Stimulated activated CD4-positive, alpha-beta T cell treated with anti-CD3 and anti-CD28 coated beads, TNF-alpha, amount 100 ng/mL, for 1 hour (primary cell): ENCODE measurements at places on chromosomes 5 and 9.

GRCh38 chr5:138180183-138180782 is 1.4 kb downstream of the KIF20A start:
- DNase-seq: no peak

DNA sequence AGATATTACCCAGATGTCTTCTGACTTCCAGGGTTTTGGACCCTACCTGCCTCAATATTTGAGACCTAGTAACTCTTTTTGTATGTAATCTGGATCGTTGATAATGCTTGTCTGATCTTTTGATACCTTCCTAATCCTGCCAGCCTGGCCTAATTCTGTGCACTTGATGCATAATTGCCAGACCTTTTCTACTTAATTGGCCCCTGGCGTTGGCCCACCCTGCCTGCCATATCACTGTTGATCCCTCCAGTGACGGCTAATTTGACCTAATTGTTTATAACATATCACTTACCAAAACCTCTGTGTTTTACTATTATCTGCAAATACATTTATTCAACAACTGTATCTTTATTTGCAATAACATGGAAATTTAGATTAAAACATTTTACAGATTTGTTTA is 49.0 kb downstream of the SLC44A1 start:
- no peak for DNase-seq

GRCh38 chr9:91074866-91075265 is 273.2 kb downstream of the SYK start:
- DNase-seq: no peak

- no peak for DNase-seq
These were observed 52.4 kb downstream of the NSD1 start for GRCh38 chr5:177185993-177186392.

DNA sequence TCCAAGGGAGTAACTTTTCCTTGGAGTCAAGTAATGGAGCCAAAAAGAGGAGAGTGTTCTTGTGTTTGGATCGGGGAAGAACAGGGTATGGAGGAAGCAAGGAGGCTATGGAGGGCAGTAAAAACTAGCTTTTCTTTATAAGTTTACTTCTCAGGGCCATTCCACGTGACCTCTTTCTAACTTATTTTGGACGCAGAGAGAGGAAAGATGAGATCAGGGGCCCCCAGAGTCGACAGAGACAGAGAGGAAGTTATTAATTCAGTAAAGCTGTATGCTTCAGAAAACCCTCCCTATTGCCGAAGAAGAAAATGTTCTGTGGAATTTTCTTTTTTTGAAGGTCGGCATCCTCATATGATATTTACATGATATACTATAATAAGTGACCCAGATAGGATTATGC is 233.8 kb upstream of the MPDZ start:
- DNase-seq: no peak

GRCh38 chr9:28378231-28378630 is 805.0 kb upstream of the C9orf72 start:
- DNase-seq: no peak

DNA sequence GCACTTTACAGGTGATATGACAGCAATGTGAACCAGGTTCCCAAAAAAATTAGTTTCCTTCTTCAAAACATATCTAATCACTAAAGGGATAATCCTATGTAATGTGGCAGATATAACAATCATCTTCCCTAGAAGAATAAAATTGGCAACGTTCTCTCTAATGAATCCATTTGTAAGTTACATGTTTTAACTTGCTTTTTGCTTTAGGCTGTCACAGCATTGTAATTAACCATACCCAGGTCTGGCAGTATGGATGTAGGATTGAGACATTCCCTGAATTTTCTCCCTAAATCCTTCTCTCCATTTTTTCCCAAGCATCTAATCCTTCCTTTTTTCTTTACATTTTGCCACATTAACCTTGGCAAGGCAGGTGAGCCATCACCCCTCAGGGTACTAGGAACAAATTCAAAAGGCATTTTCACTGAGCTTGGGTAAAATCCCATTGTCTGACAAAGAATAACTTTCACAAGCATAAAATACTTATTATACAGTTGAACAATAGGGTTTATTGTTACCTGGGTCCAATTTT is 548.3 kb downstream of the SEMA5A start:
- DNase-seq: no peak

DNA sequence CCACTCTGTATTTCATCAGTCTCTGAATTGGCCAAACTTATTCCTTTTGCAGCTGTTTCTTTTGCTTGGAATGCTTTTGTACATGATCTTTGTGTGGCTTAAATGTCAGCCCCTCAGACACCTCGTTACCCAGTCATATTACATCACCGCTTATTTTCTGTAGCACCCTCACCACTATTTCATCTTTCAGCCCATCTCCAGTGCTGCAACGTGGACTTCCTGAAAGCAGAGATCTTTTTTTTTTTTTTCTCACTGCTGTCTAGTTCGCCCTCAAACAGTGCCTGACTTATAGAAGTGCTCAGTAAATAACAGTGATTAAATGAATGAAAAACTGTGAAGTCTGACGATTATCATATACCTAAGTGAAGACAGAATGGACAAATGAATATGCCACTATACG is 835 bp downstream of the SRA1 start:
- DNase-seq: no peak

GRCh38 chr9:70257991-70258691 is 637 bp upstream of the SMC5 start:
- DNase-seq: no peak

DNA sequence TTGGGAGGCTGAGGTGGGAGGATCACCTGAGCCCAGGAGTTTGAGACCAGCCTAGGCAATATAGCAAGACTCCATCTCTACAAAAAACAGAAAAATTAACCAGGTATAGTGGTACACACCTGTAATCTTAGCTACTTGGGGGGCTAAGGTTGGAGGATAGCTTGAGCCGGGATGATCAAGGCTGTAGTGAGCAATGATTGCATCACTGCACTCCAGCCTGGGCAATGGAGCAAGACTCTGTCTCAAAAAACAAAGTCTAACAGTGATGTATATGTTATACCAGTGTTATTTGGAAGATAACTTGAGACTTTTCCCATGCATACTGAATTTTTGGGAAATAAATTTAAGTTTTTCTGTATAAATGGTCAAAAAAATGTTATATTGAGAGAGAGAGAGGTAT is 146.3 kb downstream of the ZCCHC7 start:
- no peak for DNase-seq

DNA sequence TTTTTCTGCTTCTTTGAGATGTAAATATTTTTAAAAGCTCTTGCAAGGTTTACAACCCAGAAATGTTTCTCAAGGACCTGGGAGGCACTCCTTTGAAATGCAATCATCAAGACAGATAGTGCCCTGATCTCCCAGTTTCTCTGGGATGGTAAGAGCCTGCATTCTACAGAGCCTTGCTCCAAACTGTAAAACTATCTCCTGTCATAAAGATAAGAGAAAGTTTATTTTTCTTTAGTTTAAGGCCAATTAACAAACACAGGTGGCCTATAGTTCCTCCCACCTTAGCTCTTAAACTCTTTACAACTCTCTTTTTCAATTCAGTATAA is 1231.1 kb upstream of the NUDT12 start:
- no peak for DNase-seq

- DNase-seq: no peak
These were observed 33.7 kb upstream of the S1PR3 start for GRCh38 chr9:88957526-88957925.

- DNase-seq: no peak
These were observed 159.9 kb downstream of the TSSK1B start for GRCh38 chr5:113274836-113275414.

GRCh38 chr5:158166424-158166823 is 307.5 kb upstream of the CLINT1 start:
- DNase-seq: no peak

DNA sequence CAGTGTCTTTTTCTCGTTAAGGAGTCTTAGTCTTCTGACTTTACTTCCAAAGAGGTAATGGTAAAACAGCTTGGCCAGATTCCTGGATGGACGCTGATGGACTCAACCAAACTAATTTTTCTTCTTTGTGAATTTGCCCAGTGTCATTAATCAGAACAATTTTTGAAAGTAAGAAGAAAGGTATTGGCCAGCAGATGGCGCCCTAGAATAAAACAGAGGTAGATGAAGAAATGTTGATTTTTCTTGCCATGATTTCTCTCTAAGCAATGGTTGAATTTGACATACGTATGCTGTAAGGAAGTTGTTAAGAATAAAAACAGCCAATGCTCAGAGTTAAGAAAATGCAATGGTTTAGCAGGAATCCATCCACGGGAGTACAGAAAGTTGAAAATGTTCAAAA is 500.0 kb downstream of the DIRAS2 start:
- DNase-seq: peak; percentile 8

GRCh38 chr9:124047251-124047672 is 35.7 kb downstream of the LHX2 start:
- DNase-seq: no peak

GRCh38 chr5:655406-655805 is 37.7 kb downstream of the TPPP start:
- DNase-seq: no peak

- DNase-seq: no peak
These were observed 548.1 kb upstream of the C9orf72 start for GRCh38 chr9:28121366-28121765.

GRCh38 chr9:27088981-27089380 is 20.0 kb upstream of the TEK start:
- DNase-seq: no peak
